Right atrium auricular region (tissue), 2 donors: ENCODE measurements at places on chromosomes 11 and 22.
A peak's percentile ranks its signal among the peaks of the same experiment; 100 is the strongest.

- DNase-seq, result no peak
These were observed 2.1 kb downstream of the HBD start for GRCh38 chr11:5232176-5232575.

DNA sequence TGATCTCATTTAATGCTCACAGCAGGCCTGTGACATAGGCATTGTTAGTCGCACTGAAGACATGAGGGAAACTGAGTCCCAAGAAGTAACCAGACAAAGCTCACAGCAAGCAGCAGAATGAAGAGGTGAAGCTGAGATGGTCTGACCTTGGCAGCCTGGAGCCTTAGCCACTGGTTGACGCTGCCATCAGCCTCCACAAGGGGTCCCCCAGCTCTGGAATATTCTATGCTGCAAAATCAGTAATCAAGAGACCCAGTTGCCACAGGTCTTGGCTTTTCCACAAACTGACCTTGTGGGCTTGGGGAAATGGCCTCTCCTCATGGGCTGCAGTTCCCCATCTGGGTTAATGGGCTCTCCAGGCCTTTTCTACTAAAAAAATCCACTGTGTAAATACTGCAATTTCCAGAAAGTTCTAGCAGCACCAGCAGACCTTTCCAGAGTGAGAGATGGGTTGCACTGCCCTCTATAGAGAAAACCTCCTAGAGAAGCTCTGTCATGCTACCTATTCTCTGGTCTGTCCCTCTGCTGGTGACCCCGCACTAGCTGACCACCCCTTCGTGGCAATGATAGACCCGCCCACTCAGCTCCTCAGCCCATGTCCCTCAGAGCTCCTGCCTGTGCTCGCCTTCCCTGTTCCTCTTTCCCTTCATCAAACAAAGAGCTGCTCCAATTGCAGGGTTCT is 22.6 kb upstream of the ISX start:
- DNase-seq, result no peak

GRCh38 chr11:73866586-73866996 is 10.1 kb downstream of the COA4 start:
- DNase-seq, result peak; percentile 69

DNA sequence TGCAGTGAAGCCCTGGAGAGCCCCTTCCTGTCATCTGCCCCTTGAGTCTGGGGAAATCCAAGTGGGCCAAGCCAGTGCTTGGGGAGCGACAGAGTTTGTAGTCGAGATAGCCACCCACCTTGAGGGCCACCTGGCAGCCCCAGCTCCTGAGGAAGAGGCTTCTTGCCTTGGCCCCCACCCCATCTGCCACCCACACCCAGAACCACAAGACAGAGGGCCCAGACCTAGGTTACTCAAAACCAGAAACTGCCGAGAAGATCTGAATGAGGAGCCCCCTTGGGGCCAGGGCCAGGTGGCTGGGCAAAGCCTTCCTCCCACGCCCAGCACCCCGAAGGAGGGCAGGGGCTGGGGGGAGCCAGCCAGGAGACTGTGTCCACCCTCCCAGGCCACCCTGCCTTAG is 18.8 kb upstream of the PRR5 start:
- no peak for DNase-seq

GRCh38 chr11:108122166-108122628 is 830 bp downstream of the ACAT1 start:
- DNase-seq, result no peak

DNA sequence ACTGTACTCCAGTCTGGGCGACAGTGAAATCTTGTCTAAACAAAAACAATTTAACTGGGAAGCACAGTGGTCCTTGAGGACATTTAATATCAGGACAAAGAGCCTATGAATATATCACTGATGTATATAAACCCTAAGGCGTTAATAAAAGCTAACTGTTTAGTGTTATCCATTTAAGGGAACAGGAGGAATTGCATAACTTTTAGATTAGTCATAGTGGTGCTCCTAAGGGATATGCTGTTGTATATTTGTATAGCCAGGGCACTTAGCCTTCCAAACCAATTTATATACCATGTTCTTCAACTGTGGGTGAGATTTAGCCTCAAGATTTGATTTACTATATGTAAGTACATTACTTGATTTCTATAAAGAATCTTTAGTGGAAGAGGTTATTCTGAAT is 3.0 kb upstream of the CHEK1 start:
- no peak for DNase-seq

GRCh38 chr11:21988477-21988876 is 204.4 kb upstream of the ANO5 start:
- no peak for DNase-seq

DNA sequence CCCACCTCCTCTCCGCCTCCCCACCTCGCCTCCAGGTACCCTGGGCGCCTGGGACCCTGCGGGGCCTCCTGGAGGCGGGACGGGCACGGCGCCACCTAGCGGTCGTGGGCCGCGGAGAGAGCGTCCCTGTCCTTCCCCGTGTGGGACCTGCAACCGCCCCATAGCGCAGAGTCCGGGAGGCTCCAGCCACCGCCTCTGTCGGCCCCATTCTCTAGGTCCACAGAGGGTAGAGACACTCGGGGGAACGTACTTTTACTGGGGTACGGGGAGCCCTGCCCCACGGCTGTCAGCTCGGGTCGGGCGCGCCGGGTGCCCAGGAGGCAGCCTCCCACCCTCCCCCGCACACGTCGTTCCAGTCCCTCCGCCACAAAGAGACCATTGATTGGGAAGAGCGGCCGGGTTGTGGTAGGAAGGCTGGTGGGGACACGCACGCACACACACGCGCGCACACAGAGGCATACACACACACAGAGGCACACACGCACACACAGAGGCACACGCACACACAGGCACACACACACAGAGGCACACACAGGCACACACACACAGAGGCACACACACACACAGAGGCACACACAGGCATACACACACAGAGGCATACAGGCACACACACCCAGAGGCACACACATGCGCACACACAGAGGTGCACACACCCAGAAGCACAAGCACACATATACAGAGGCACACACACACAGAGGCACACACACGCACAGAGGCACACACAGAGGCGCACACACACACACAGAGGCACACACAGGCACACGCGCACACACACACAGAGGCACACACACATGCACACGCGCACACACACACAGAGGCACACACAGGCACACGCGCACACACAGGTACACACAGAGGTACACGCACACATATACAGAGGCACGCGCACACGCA is 12.6 kb upstream of the NECTIN1 start:
- DNase-seq, result no peak
